T-cell (primary cell): ENCODE measurements at places on chromosomes 5 and 9. TPM values are rescaled to one million over a fixed set of nuclear protein-coding genes. Genes with fewer than 3 reads are reported as not detected.

- no peak for DNase-seq
- no peak overlapping the region for H3K4me3 ChIP-seq
- no peak overlapping the region for H3K27ac ChIP-seq
These were observed 219.9 kb downstream of the PRDM9 start for GRCh38 chr5:23727271-23727670.

GRCh38 chr9:14066831-14067230 lies 247.1 kb downstream of the NFIB start:
- H3K4me1 ChIP-seq: no peaks in the 10 kb centered on the region
- H3K27me3 ChIP-seq: no peaks in the 10 kb centered on the region
- H3K36me3 ChIP-seq: no peaks in the 10 kb centered on the region

- no peak overlapping the region for H3K27ac ChIP-seq
- H3K27me3 ChIP-seq: peaks cover 13% of the 10 kb centered on the region
- H3K4me3 ChIP-seq: peak overlapping the region; percentile 20
- no peaks in the 10 kb centered on the region for H3K36me3 ChIP-seq
These were observed 143.6 kb downstream of the BNC2 start for GRCh38 chr9:16726718-16727451.

GRCh38 chr5:142816531-142817430 lies 46.6 kb downstream of the ARHGAP26 start:
- H3K27me3 ChIP-seq: no peaks in the 10 kb centered on the region
- H3K4me3 ChIP-seq: no peak overlapping the region
- H3K36me3 ChIP-seq: no peaks in the 10 kb centered on the region
- H3K27ac ChIP-seq: no peak overlapping the region
- no peaks in the 10 kb centered on the region for H3K4me1 ChIP-seq

GRCh38 chr5:654071-654778 lies 38.9 kb downstream of the TPPP start:
- H3K4me3 ChIP-seq: no peak overlapping the region
- no peaks in the 10 kb centered on the region for H3K4me1 ChIP-seq
- DNase-seq: no peak
- H3K27me3 ChIP-seq: no peaks in the 10 kb centered on the region

DNA sequence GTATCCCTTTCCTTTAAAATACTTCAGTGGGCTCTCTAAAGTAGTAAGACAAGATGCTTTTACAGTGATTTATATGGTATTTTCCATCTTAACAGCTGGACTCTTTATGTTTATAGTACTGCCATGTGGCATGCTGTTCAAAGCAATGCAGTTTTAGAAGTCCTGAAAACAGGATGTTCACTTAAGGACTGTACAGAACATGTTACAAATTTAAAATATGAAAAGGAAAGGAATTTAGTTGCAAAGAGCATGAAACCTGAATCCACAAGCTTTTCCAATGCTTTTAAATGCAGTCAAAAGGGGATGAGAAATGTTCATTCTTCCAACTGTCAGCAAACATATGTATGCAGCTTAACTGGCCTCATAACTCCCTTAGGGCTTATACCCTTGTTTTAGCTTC lies 580.2 kb downstream of the EFNA5 start:
- H3K36me3 ChIP-seq: no peaks in the 10 kb centered on the region
- H3K27me3 ChIP-seq: no peaks in the 10 kb centered on the region
- no peaks in the 10 kb centered on the region for H3K4me1 ChIP-seq
- no peak overlapping the region for H3K27ac ChIP-seq
- H3K4me3 ChIP-seq: no peak overlapping the region

DNA sequence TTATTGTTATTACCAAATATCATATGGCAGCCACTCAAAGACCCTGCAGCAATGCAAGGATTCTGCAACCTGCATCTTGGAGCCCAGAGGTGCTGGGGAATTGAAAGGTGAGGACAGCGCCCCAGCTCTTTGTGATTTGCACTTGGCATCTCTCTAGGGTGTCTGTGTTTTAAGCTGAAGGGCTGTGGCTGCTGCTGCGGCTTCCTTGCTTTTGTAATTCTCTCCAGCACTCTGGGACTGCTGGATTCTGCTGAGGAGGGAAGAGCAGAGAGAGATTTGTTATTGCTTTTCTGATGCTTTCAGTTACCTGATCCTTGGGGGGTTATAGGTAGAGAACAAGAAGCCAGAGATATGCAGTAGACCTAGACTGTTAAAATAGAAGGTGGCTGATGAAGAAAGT lies 562.4 kb downstream of the EBF1 start:
- H3K27me3 ChIP-seq: no peaks in the 10 kb centered on the region
- H3K4me1 ChIP-seq: no peaks in the 10 kb centered on the region
- no peaks in the 10 kb centered on the region for H3K36me3 ChIP-seq

DNA sequence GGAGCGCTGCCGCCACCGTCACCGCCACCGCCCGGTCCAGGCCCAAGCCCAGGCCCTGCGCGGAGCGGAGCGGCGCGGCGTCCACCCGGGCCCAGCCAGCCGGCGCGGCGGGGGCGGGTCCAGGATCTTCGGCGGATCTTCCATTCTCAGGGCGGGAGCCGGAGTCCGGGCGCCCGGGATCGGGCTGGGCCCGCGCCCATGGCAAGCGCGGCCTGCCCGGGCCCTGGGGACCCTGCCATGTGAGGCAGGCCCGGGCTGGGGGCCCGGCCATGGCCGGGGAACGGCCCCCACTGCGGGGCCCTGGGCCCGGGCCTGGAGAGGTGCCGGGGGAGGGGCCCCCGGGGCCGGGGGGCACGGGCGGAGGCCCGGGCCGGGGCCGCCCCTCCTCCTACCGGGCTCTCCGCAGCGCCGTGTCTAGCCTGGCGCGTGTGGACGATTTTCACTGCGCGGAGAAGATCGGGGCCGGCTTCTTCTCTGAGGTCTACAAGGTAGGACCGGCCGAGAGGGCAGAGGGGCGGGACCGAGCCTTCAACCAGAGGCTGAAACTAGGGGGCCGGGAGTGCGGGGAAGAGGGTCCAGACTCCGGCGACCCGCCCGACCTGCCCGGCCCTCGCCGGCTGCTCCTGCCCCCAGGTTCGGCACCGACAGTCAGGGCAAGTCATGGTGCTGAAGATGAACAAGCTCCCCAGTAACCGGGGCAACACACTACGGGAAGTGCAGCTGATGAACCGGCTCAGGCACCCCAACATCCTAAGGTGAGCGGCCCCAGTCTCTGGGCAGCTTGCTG lies 482 bp downstream of the TESK1 start:
- peaks cover 27% of the 10 kb centered on the region for H3K36me3 ChIP-seq
- H3K4me3 ChIP-seq: peak overlapping the region; percentile 62
- H3K27me3 ChIP-seq: no peaks in the 10 kb centered on the region

Gene PTGES
- not detected for total RNA-seq

Gene FAM200C
- 0.76 TPM for total RNA-seq
